ENCODE measurements at places on chromosomes 1 and 21. TPM values are rescaled to one million over a fixed set of nuclear protein-coding genes. Genes with fewer than 3 reads are reported as not detected.

GRCh38 chr1:224922404-224923164 is 6.9 kb upstream of the DNAH14 start:
- no peak for DNase-seq

- no peak for DNase-seq
These were observed 107.7 kb downstream of the OLFML2B start for GRCh38 chr1:161915978-161916377.

GRCh38 chr1:218705391-218705790 is 360.3 kb downstream of the TGFB2 start:
- DNase-seq = no peak

DNA sequence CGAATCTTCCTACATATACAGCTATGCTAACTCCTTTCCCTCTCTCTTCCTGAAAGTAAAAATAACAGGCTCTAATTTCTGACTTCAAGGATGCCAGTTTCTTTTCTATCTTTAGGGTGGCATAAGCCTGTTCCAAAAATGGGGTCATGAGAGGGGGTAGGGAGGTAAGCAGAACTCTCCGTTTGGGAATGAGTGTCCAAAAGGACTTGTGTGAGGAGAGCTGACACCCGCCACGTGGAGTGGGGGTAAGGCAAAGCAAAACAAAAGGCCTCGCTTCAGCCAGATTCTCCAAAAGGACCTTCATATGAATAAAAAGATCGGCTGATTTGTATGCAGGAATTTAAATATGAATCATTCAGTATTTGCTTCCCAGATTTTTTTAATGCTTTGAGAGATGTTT is 28.6 kb downstream of the PLPPR4 start:
- DNase-seq = no peak

DNA sequence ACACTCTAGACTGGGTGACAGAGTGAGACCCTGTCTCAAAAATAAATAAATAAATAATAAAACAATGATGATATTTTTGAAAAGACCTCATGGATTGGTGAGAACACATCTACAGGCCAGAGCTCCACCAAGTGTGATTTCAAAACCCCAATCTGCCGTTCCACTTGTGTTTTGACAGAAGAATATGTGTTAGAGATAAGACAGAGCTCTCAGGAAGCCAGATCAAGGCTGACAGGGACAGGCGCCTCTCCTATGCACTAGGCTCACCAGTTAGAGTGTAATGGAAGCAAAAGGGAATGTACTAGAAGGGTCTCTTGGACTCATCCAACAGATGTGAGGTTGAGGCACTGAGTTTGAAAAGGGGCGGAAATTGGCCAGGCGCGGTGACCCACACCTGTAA is 110.7 kb upstream of the ERRFI1 start:
- DNase-seq = no peak

The LYPD8 gene
- not detected for total RNA-seq

The FCGR2B gene
- 7.4 TPM for total RNA-seq

The CLEC20A gene
- total RNA-seq = not detected

The EPHB2 gene
- total RNA-seq = 11.4 TPM

The LHX8 gene
- total RNA-seq = not detected

Measured in posterior vena cava (tissue), 2 donors.